Psoas muscle (tissue), 8 donors: ENCODE measurements at places on chromosomes 5 and 9. TPM values are rescaled to one million over a fixed set of nuclear protein-coding genes. Genes with fewer than 3 reads are reported as not detected.
A peak's percentile ranks its signal among the peaks of the same experiment; 100 is the strongest.

Gene GLRA1
- total RNA-seq: not detected

Gene WWC1
- not detected for total RNA-seq

Gene DBN1
- total RNA-seq: 21.6 TPM

Gene CFAP157
- not detected for total RNA-seq

DNA sequence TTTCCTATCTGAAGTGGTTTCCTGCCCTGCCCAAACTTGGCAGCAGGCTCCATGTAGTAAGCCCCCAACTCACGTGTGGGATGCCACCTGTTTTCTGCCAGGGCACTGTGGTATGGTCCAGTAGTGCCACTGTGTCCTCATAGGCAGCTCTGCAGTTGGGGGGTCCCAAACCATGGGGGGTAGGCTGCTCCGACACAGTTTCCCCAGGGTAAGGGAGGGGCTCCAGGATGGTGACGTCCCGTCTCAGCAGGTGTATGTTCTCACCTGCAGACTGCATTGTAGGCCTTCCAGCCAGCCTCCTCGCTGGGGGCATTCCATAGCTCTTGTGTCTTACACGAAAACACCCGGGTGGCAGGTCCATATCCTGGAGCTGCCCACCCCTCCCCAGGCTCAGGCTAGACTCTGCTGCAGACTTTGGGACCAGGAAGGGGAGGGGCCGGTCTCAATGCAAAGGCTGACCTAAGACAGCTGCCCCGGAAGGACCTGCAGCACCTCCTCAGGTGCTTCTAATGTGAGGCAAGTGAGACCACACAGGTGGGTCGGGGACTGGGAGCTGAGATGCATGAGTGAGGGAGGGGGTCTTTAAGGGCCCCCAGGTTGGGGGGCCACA is 330.5 kb upstream of the IRX4 start:
- DNase-seq: no peak

DNA sequence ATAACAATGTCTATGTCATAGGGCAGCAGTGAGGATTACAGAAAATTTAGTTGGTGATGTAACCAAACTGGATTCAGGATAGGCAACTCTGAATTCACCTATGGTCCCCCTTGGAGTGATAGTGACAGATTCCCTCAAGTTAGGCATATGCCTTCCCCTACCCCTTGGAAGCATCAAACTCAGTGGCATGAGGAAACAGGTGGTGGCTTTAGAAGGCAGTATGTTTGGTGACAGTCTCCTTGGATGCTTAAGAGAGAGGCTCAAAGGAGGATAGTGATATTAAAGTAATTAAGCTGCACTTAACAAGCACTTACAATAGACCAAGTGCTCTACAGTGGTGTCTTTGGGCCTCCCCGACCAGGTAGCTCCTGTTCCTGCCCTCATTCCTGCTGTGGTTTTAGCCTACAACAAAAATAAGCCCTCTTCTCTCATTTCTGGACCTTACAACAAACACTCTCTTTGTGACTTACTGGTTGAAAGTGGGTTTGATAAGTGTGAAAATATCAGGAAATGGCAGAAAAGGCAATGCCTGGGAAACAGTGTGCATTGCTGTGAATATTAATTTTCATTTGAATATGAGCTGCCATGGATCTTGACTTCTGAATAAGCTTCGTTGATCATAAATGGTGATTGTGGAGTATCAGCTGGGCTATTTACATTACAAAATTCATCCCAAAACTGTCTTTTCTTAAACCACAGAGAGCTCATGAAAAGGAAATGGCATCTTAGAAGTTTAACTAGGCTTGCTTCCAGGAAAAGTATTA is 29.2 kb downstream of the NR4A3 start:
- no peak for DNase-seq

GRCh38 chr5:172658961-172659501 is 18.0 kb downstream of the NEURL1B start:
- DNase-seq: peak; percentile 39

- no peak for DNase-seq
These were observed 5.2 kb upstream of the EXOSC3 start for GRCh38 chr9:37790096-37790495.

- DNase-seq: peak; percentile 29
These were observed 757 bp downstream of the NRARP start for GRCh38 chr9:137301081-137301947.

DNA sequence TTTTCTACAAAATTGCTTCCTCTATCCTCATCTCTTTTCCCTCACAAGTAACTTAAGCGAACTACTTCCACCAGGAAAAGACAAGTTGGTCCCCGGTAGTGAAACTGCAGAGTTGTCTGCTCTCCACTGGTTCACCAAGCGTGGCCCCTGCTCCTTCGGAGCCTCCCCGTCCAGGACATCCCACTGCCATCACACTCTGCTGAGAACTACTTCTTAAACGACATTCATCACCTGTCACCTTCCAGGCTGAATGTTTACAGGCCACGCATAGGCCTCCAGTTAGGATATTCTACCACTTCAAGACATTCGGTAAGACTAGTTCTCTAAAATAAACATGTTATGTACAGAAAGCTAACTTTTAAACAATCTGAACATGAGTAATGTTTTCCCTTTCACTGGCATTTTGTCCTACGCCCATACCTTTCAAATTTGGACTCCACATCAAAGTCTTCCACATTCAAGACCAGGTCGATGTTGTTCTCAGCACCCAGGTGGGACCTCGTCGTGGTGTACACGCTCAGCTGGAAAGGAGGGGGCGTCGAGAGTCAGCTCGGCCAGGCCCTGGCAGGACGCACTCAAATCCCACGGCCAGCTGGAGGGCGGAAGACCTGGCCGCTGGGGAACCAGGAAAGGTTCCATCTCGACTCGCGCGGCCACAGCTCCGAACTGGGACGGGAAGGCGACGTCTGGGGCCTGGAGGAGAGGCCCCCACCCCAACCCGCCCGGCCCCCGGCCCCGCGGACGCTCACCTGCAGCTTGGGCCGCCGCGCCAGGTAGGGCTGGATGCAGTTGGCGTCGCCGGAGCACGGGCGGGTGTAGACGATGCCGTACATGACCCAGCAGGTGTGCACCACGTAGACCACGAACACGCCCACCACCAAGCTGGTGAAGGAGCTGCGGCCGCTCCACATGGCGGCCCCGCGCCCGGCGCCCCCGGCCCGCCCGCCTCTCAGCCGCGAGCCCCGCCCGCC is 683 bp downstream of the CLPTM1L start:
- DNase-seq: no peak

DNA sequence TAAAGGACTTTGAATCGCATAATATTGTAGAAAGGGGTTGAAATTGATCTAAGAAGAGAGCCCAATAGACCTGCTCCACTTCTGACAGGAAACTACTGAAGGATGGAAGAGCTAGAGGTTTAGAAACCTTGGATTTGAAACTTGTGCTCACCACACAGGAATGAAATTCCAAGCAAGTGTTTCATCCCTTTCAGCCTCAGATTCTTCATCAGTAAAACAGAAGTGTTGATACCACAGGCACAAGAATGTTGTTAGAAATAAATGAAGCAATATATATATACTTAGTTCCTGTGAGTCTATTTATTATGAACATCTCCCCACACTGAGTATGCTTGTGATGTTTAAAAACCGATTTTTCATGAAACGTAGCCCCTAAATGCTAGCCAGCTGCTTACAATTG is 43.8 kb downstream of the PRRC1 start:
- DNase-seq: no peak

DNA sequence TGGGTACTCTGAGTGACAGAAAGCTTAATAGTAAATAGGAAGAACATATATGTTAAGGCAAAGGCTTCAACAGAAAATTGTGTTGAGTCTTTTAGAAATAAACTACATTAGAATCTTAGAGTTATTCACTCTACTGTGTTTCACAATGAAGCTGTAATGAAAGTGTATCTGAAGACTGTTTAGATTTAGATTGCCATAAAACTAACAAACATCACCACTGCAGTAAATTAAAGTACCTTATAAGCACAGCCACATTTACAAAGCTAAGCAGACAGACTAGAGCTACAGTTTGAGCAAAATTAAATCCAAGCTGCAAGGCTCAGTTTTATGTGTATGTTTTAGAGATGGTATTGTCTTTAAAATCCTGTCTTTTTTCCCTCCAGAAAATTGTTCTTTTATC is 172.4 kb downstream of the PBX3 start:
- DNase-seq: no peak

GRCh38 chr5:27325513-27325912 is 287.1 kb upstream of the CDH9 start:
- no peak for DNase-seq

- no peak for DNase-seq
These were observed 40.7 kb upstream of the FBP1 start for GRCh38 chr9:94680020-94680419.

GRCh38 chr5:135874461-135874860 is 21.2 kb downstream of the IL9 start:
- no peak for DNase-seq
